ENCODE measurements at places on chromosomes 11 and 22.

DNA sequence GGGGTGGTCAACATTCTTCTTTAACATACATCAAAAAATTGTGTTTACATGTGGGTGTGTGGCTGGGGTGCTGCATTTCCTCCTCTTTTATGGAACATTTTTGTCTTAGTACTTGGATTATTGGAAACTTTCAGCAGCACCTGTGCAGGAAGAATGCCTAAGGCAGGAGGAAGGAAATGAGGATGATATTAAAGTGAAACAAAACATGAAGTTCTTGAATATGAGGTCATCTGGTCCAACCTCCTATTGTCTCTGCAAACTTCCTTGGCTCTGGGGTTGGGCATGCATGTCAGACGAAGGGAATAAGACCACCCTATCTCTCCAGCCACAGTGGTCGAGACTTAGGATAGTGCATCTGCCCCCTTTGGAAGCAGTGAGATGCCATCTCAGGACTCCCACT is 20.6 kb upstream of the OR9Q1 start:
- DNase-seq: no peak

DNA sequence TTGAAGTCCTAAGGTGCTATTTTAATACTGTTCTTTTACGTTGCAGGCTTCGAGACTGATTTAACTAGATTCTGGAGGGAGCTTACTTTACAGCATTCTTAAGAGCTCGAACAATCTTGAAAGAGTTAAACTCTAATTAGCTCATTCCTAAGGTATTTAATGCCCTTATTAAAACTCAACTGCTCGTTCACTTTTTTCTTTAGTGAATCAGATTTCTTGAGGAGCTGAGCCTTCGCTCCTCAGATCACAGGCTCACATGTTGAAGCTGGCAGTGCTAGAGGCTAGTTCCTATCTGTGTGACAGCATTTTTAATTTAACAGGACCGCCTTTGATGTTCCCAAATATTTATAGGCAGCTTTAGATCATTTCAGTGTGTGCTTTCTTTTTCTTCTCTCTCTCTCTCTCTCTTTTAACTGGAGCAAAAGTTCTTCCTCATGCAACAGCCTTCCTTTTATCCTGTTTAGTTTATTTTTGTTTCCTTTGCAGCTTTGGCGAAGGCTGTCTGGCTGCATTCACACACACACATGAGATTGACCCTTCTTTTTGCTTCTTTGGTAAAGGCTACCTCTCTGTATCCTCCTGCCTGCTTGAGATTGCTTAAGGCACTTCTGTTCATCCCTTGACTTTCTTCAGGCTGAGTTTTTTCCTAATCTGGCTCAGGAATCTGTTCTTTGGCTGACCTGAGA is 21.0 kb downstream of the ZNRF3 start:
- DNase-seq: no peak

- DNase-seq: peak; percentile 3
Observed at GRCh38 chr11:105861225-105861624, 160.8 kb downstream of the MSANTD4 start.

DNA sequence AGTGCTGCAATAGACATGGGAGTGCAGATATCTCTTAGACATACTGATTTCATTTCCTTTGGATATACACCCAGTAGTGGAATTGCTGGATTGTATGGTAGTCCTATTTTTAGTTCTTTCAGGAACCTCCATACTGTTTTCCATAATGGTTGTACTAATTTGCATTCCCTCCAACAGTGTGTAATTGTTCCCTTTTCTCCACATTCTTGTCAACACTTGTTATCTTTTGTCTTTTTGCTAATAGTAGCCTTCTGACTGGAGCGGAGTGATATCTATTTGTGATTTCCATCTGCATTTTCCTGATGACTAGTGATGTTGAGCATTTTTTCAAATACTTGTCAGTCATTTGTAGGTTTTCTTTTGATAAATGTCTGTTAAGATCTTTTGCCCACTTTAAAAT is 128.9 kb downstream of the CTNND1 start:
- no peak for DNase-seq

- peak; percentile 67 for DNase-seq
Observed at GRCh38 chr22:47213571-47214230, 451.3 kb downstream of the TBC1D22A start.

DNA sequence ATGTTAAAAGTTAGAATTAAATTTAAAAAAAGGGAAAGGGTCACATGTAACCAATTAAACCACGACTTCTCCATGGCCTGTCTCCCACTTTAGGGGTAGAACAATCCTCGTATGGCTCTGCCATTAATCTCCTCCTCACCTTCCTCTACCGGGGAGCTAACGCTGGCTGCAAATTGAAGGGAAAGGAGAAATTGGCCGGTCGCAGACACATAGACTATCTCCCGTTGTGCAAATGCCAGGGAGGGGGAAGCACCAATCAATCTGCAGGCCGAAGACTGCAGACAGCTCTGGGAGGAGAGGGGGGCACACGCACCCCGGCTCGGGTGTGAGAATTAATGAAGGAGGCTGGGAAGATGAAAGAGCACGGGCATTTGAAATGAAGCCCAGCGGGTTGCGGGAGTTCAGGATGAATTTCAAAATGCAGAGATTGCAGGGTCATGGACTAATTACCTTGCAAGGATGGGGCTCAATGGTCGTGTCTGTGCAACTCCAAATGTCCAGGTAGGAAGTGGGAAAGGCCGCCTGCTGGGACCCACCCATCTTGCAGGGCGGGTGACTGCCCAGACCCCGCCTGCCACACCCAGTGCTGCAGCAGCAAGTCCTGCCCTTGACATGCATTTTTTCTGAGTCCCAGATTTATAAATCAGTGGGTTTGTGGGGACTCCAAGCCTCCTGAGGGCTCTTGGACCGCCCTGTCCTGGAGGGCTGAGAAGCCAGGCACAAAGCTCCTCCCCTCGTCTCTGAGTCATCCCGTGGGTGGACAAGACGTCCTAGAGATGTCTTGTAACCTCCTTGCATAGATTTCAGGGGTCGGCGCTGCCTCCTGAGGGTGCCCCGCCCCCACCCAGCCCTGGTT is 534.2 kb downstream of the TBC1D22A start:
- DNase-seq: peak; percentile 37

GRCh38 chr22:27210111-27210730 is 552.8 kb downstream of the MIAT start:
- no peak for DNase-seq

GRCh38 chr11:14254533-14255237 is 104.3 kb downstream of the RRAS2 start:
- no peak for DNase-seq

DNA sequence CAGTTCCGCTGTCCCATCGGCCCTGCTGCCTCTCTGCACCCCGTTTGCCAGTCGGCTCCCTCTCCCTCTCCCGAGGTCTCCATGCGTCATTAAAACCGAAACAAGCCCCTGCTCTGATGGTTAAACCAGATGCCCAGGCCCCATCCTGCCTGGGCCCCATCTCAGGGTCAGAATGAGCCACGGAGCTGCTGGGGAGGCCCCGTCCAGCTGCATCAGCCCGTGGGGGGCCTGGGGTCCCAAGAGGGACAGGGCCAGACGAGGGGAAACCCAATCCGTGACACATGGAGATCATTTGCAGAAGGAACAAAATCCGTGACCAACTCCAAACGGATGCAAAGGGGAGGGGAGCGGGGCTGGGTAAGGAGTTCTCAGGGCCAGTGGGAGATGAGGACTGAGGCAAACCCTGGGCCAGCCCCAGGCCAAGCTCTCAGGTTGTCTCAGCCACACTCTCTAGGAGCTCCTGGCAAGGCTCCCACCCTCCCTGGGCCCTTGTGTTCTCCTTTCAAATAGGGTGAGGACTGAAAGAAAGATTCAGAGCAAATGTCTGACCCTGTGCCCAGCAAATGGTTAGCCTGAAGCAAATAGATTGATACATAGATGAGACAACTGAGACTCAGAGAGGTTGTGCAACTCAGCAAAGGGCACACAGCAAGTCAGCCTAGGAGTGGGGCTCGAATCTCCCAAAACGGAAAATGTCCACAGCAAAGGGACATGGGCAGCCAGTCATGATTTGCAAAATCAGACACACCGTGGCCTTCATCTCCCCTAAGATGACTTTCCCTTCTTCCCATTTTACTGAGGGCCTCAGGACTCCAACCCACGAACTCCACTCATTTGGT is 162.1 kb downstream of the MN1 start:
- DNase-seq: no peak

DNA sequence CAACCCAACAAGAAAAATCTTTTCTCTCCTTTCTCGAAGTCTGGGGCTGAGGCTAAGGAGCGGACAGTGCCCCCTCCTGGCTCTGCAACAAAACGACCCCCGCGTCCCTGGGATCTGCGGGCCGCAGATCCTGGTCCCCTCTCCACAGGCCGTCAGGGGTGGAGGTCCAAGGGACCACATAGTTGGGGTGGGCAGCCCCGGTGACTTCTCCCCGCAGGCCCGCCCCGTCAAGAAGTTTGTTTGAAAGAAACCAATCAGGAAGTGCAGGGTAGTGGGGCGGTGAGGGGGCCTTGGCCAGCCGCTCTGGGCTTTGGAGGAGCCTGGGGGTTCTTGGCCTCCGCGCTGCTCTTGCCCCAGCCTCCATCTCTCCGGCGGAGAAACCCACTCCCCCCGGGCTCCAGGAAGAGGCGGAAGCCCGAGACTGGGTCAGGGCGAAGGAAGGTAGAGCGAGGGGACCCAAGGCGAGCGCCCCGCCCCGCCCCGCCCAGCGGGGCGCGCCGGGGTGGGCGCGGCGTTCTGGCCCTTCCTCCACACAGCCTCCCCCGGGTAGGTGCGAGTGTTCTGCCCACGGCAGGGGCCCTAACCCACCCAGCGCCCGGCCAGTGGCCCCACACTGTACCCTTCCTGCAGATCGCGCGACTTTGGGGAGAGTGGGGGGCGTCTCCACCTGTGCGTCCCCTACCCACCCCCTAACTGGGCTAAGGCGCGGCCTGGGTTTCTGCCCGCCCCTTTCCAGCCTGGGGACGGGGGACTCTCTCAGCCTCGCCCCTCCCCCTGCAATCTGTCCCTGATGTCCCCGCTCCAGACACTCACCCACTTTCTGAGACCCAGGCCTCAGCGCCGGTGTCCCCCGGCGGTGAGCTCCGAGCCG is 1.3 kb downstream of the TP53I11 start:
- no peak for DNase-seq

DNA sequence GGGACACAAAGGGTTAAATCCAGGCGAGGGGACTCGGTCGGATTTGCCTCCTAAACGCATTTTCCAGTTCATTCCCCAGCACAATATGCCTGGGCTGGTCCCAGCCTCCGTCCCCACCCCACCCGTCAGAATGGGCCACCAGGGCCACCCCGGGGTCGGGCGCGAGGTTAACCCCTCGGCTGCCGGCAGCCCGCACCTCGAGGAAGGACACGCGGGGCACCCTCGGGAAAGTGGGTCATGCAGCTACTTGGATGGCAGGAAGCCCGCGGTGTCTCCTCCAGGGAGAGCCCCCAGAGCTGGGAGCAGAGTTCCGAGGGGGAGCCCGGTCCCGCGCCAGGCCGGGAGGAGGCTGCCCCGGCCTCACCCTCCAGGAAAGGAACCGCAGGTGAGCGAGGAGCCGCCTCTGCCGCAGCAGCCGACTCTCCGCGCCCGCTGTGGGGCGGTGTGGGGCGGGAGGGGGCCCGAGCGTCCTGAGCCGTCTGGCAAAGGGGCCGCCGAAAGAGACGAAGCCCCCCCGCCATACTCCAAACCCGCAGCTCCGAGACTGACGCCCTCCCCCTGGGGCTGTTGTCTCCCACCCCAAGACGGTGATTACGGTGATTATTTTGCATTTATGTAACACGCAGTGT is 1.4 kb downstream of the NECTIN1 start:
- no peak for DNase-seq

- no peak for DNase-seq
Observed at GRCh38 chr11:76131671-76132631, 74.4 kb downstream of the WNT11 start.

DNA sequence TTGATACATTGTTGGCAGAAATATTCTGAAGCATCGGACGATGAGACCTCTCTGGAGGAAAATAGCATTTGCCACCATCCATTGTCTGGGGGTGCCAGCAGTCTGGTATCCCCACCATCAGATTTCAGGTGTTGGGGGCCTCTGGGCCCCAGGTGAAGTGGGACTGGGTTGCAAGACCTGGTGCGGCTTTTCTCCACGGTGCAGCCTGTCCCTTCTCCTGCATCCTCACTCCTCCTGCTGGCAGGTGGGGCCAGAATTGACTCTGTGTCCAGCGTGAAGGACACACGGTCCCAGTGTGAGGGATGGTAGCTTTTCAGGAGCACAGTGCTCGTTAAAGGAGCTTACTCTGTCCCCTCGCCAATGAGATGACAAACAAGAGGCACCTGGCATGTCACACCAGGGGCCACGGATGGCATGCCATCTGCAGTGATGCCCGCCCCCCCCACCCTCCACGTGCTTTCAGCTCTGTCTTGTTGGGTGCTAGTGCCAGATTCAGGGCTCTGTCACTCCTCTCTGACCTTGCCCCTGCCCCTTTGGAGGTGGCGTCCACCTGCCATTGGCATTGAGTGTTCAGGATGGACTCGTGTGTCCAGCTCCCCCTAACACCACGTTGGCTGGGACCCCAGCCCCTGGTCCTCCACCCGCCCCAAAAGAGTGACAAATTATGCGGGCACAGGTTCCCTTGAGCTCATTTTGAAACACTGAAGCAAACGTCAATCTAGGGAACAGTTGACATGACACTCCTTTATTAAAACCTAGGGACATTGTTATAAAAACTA is 62.4 kb downstream of the PARVG start:
- DNase-seq: no peak

GRCh38 chr11:124869331-124869730 is 4.1 kb downstream of the ROBO3 start:
- DNase-seq: no peak

DNA sequence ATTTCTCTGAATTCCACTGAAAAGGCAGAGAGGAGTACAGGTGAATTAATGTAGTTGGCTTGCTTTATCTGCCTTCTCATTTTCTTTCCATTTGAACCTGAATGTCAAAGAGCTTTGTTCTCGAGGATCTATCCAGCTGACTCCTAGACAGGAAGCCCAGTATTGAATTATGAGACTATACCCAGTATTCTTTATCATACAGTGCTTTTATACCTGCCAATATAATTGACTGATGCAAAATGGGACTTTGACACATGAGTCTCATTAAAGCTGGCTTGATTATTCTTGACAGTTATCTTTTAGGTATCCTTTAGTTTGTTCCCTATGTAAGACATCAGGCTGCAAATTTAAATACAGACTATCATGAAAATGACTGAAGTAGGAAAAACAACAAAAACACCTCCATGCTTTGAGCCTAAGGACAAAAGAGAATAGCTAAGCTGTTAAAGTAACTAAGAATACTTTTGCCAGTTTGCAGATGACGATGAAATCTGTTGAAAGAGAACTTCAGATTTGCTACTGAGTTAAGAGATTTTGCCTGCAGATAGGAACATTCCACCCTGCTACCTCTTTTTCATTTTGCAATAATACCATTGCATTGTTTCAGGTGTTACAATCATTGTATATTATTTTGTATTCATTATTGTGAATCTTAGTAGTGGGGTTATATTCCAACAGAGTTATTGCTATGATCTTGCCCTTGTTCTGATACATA is 117.1 kb downstream of the ENTHD1 start:
- DNase-seq: no peak

DNA sequence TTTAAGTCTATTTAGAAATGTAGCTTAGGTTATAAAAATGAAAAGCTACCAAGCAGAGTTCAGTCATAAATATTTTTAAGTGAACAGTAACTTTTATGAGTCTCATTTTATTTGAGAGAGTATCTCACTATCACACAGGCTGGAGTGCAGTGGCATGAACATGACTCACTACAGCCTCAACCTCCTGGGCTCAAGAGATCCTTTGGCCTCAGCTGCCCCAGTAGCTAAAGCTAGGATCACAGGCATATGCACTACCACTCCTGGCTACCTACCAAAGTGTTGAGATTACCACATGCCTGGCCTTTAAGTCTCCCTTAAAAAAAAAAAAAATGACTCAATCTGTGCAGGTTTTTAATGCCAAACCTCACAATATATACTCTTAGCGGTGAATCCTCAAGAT is 34.7 kb upstream of the CLNS1A start:
- no peak for DNase-seq

- DNase-seq: peak; percentile 35
Observed at GRCh38 chr11:66335531-66336233, 552 bp downstream of the RIN1 start.

All from COLO829 (cell line).